NCI-H524 treated with DMSO at 0.1 percent for 48 hours (cell line): ENCODE measurements at places on chromosomes 16 and 17.
A peak's percentile ranks its signal among the peaks of the same experiment; 100 is the strongest.

DNA sequence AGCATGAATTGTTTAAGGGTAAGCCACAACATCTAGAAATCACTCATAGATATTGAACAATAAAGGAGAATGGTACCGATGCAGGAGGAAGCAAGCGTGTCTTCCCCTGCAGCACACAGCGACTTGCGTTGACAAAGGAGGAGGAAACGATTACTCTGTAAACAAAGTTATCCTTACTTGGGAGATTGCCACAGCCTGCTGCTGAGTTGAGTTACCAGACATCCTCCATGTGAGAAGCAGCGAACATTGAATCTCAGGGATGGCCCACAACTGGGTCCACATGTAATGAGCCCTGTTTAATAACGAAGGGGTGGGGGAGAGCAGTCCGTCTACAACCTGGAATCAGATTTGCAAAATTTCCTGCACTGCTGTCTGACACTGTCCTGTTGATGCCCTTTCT lies 27.7 kb downstream of the CLUH start:
- no peak for DNase-seq

DNA sequence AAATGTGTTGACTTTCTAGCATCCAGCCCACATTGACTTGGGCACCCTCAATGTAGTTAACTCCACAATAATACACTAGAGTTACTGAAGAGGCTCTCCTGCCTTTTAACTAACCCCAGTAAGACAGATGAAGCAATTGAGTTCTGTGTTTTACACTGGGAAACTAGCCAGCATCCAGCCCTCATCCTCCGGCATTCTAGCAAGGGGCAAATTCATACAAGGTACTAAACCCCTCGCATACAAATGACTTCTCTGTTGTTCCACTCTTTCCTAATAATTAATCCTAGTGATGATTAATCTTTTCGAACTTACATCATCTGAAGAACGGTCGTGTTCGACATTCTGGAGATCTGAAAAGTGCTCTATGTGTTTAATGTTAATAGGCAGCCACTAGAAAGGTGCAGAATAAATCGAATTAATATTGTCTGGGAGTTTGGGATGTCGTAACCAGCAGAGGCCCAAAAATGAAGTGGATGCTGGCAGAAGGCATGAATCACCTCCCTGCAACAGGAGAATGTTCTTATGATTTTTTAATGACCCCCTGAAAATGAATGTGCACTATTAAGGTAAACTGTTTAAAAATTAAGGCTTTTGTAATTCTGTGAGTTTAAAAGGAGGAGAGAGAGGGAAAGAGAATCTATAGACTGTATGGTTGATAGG lies 249.4 kb downstream of the SNX29 start:
- DNase-seq = no peak

- no peak for DNase-seq
Observed at GRCh38 chr17:38625482-38625881, 19.7 kb upstream of the SRCIN1 start.

- DNase-seq = no peak
Observed at GRCh38 chr17:39591958-39592954, 15.5 kb downstream of the NEUROD2 start.

DNA sequence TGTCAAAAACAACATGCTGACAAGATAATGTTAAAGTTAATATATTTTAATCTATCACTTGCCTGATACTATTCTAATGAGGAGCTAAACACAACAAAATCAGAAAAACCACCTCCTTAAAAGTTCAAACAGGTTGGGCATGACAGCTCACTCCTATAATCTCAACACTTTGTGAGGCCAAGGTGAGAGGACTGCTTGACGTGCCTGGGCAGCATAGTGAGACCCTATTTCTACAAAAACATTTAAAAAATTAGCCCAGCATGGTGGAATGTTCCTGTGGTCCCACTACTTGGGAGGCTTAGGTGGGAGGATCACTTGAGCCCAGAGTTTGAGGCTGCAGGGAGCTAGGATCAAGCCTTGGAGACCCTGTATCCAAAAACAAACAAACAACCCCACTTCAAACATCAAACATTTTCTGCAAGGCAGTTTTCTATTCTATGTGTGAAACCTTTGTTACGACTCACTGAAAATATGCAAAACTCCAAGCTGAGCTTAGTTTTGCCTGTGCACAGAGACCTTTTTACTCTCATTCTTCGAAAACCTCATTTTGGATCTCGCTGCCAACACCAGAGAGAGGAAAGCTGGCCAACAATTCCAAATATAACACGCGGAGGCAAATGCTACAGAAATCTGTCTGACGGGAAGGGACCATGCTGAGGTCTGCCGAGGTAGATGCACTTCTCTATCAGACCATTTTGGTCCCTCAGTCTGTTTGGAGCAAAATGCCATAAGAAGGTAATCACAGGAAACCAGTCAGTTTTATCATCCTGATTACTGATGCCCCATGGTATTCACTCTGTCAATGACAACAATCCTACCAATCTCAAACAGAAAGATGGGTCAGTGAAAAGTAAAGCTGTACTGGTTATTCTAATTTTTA lies 6.2 kb downstream of the PHF12 start:
- no peak for DNase-seq

GRCh38 chr16:1914988-1915387 lies 3.2 kb downstream of the HS3ST6 start:
- DNase-seq = no peak

DNA sequence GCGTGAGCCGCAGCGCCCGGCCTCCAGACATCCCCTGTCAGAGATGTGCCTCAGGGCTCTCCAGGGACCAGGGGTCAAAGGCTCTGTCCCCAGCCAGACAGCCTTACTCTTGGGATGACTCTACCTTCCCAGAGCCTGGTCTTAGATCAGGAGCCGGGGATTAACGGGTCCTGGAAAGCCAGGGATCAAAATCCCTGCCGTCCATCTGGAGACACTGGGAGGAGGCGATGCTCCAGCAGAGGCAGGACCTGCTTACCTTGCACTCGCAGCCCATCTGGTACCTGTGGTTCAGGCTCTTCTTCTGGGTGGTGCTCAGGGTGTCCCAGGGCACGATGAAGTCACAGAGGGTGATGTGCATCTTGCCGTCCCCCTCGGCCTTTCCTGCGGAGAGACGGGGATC lies 16.7 kb upstream of the USP36 start:
- no peak for DNase-seq

- DNase-seq = no peak
Observed at GRCh38 chr17:35773129-35773528, 12.4 kb downstream of the C17orf50 start.

DNA sequence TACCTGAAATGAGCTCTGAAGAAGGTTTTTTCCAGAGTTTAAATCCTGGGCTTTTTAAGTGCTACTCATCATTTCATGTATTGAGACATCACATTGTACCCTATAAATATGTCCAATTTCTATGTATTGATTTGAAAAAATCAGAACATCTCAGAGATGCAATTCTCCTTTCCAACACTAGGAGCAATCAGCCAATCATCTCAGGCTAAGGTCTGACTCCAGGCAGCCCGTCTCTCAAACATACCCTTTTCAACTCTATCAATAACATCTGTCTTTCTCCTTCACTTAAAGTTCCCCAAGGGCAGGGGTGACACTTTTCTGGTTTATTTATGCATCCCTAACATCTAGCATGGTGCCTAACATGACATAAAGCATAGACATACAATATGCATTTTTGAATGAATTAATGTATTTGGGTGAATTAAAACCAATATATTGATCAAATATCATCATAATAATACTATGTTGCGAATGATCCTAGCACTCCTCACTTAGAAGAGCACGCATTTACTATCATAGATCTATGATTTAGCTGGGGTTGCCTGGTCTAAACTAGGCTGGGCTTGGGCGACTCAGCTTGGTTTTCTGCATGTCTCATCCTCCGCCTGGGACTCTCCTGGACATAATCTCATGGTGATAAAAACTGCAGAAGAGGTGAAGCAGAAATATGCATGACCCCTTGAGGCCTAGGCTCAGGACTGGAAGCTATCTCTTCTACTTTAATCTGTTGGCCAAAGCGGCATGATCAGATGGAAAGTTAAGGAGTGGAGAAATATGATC lies 5.2 kb upstream of the CDH11 start:
- no peak for DNase-seq

DNA sequence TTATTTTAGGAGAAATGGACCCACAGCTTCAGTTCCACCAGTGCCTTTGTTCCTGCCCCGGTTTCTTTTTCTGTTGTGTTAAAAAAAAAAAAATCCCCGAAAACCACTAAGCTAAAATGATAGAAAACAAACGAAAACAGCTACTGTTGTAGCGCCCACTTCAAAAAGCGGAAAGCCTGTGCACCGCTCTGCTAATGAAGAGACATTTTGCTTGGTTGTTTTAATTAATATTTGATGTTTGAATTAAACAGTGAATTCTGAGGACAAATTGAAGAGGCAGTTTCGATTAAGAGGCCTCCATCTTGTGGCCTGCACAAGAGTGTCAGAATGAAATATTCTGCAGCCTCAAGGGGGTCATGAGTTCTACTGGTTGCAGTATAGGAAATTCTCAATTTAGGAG lies 186.7 kb downstream of the RPTOR start:
- DNase-seq = no peak

- peak; percentile 20 for DNase-seq
Observed at GRCh38 chr17:59547131-59547915, 18.1 kb upstream of the DHX40 start.

- no peak for DNase-seq
Observed at GRCh38 chr16:78535098-78535497, 435.6 kb downstream of the WWOX start.

DNA sequence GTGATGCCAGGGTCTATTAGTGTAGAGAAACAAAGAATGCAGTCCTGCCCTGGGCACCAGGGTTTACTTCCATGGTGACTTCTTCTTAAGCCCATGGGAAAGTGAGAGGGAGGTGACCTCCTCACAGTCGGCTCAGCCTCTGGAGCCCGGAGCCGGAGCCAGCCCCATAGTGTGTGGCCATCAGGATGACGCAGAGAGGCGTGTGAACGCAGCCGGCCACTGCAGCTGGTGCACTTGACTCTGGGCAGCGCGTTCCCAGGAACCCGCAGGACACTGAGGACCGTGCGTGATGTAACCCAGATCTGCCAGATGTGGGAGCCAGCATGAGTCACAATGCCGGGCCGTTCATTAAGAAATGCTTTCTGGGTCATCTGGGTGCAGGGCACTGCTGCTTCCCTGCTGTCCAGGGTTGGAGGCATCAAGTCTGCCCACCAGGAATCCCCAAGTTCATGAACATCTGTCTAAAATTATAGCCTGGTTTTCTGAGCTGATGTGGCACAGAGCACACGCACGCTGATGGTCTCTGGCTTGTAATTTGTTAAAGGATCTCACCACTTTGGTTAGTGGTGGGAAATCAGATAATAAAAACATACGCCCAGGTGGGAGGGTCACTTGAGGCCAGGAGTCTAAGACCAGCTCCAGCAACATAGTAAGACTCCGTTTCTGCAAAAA lies 114.1 kb downstream of the PITPNC1 start:
- no peak for DNase-seq

GRCh38 chr17:65154770-65155589 lies 17.8 kb downstream of the RGS9 start:
- peak; percentile 77 for DNase-seq
